ENCODE measurements at places on chromosomes 7 and 10.

DNA sequence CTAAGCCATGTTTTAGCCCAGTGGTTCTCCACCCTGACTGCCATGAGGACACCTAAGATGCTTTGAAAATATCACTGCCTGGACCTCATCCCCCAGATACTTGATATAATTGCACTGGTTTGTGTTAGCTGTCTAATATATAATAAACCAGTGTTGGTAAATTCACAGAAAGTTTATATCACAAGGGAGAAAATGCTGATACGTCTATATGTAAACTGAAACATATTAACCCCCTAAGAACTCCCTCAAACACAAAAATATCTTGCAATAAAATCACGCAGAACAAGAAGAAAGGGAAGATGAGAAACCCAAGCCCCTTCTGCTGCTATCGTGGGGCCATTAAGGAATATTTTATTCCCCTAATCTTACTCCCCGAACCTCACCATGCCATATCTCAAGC is 8.2 kb downstream of the IMMP2L start:
- DNase-seq: no peak

DNA sequence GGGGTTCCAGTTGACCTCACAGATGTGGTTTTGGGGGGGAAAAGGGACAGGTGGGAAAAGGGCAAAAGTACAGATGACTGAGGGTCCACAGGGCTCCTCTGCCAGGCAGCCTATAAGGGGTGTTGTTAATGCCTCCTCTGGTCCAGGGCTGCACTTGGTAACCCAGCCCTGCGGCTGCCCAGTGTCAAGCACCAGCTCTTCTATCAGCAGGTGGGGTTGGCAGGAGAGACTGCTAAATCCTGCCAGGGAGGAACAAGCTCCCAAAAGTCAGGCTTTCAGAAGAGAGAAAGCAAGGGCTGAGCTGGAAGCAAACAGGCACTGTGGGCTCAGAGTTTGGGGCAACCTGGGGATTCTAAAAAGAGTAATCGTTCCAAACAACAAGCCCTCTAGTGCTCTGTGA is 39.1 kb downstream of the LRRC20 start:
- DNase-seq: no peak

DNA sequence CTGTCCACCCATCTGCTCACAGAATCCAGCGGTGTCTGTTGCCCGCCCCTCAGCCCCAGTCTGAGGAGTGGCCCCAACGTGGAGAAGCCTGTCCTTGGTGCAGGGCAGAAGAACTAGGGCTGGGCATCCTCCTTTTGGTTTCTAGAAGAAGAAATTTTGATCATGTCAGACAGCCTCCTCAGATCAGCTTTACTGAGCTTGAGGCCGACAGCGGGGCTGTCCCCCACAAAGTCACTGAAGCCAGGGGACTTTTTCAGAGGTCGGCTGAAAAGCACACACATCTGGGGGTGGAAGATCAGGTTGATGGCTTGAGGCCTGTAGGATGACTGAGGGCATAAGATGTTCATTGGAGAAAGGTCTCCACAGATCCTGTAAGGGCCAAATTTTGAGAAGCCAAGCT is 767.9 kb downstream of the GRID1 start:
- no peak for DNase-seq

GRCh38 chr7:12747687-12748306 is 60.4 kb downstream of the ARL4A start:
- no peak for DNase-seq

DNA sequence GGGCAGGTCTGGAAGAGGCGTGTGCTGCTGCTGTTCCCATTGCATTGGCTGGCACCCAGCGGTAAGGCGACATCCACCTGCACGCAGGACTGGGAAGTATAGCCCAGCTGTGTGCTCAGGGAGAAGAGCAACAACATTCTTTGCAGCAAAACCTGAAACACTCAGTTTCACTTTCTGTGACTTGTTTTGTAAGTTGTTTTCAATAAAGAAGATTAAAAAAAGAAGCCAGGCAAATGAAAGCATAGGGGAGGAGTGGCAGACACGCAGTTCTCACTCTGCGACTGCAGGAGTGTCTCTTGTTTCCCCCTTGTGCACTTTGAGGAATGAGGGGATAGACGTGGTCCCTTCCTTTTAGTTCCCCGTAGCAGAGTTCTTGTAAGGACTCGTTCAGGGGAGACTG is 5.8 kb downstream of the FBH1 start:
- no peak for DNase-seq

GRCh38 chr10:110286841-110287240 is 17.9 kb downstream of the SMNDC1 start:
- no peak for DNase-seq

GRCh38 chr7:28472332-28472731 is 60.0 kb downstream of the CREB5 start:
- no peak for DNase-seq

DNA sequence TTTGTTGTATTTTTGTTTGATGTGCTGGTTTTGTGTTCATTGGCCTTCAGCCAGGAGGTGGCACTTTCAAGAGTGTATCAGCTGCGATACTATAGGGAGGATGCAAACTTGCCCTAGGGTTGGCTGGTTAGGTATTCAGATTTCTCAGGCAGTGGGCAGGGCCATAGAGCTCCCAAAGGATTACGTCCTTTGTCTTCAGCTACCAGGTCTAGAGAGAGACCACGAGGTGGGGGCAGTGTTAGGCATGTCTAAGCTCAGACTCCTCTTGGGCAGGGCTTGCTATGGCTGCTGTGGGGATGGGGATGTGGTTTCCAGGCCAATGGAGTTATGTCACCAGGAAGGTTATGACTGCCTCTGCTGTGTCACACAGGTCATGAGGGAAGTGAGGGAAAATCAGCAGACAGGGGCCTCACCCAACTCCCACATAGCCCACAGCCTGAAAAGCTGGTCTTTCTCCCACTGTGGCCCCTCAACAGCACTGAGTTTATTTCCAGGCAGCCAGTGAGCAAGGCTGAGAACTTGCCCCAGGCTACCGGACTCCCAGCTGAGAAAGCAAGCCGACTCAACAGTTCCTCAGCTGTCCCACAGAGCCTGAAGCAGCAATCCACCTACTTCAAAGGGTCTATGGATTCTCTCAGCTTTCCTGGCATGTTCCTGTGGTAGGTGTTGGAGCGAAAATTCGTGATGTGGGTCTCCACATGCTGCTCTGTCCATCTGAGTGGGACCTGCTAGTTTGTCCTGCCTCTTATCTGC is 227.4 kb upstream of the COBL start:
- DNase-seq: no peak

GRCh38 chr10:17200001-17200911 is 1.2 kb downstream of the TRDMT1 start:
- no peak for DNase-seq

GRCh38 chr10:24269476-24269875 is 60.5 kb downstream of the KIAA1217 start:
- DNase-seq: no peak

- no peak for DNase-seq
Measured at GRCh38 chr10:131792809-131793208, 108.0 kb upstream of the PPP2R2D start.

GRCh38 chr7:3649678-3650440 is 348.8 kb downstream of the SDK1 start:
- DNase-seq: no peak

GRCh38 chr10:55740110-55740509 is 620.9 kb downstream of the ZWINT start:
- no peak for DNase-seq

- no peak for DNase-seq
Measured at GRCh38 chr7:102967798-102968197, 55.0 kb downstream of the LRRC17 start.

- DNase-seq: no peak
Measured at GRCh38 chr10:117720931-117721835, 178.6 kb downstream of the EMX2 start.

DNA sequence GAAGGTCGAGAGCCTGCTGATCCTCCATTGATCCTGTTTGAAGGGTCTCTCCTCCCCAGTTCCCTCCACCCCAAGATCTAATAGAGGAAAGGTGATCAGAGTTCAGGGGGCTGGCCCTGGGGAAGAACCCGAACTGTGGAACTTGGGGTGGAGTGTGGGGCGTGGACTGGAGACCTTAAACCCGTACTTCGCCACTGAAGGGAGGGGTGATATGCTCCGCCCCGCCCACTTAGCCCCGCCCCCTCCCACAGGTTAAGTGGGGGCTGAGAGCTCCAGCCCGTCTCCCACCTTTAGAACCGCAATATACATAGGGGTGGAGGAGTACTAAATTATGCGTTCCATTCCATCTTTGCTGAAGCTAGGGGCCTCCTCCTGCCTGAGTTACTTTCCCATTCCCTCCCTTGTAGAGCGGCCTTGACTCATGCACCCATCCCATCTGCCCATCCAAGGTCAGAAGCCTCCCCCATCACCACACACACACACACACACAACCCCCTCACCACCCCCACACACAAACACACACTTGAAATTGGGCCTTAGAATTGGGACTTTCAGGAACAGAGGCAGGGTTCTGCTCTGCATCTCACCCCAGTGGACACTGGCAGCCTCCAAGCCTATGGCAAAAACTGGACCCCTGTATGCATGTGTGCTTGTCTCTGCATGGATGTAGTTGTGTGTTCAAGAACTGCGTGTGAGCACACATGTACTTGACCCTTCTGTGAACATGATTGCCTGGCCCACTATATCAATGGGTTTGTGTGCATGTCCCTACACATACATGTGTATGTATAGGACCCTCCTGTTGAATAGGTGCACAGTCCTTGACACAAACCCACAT is 991 bp downstream of the SEMA4G start:
- no peak for DNase-seq

GRCh38 chr10:13649844-13650520 is 63.2 kb downstream of the PRPF18 start:
- DNase-seq: no peak

- no peak for DNase-seq
Measured at GRCh38 chr7:87715545-87715944, 87.3 kb downstream of the RUNDC3B start.

GRCh38 chr10:132663666-132664365 is 122.1 kb downstream of the NKX6-2 start:
- DNase-seq: no peak

DNA sequence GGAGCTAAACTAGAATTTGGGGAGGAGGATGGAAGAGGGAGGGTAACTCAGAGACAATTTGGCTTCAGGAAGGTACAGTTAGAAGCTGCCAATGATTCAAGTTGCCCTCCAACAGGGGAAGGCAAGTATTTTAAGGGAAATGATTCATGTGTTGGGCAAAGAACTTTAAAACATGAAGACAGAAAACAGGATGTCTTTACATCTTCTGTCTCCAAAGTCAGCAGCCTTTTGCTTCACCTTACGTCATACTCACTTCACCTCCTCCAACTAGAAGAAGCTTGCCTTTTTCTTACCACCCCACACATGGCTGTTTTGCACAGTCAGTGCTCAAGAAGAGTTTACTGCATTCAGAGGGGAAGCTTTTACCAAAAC is 36.1 kb downstream of the PPP1R3C start:
- no peak for DNase-seq

DNA sequence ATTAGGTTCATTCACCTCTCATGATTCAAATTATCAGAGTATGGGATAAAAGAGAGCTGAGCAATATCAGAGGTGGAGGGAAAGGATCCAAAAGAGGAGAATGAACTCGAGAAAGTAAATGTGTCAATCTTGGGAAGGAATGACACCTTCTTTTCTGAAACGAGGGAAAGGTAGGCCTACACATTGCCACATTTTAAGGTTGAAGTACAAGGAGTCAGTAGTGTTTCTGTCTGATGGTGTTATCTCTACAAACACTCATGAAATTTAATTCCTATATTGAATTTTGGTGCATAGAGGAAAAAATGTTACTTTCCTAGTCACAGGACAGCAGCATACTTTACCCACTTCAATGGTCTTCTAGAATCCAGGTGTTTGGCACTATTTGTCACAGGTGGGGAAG is 90.2 kb downstream of the DNAJB9 start:
- no peak for DNase-seq

GRCh38 chr7:158603773-158604755 is 16.4 kb upstream of the PTPRN2 start:
- no peak for DNase-seq

- DNase-seq: no peak
Measured at GRCh38 chr7:152144557-152145245, 119.2 kb downstream of the GALNT11 start.

- DNase-seq: no peak
Measured at GRCh38 chr7:78176171-78176570, 377.6 kb downstream of the PHTF2 start.

- no peak for DNase-seq
Measured at GRCh38 chr7:104898434-104898833, 115.6 kb upstream of the KMT2E start.

- DNase-seq: no peak
Measured at GRCh38 chr10:23345861-23346260, 1.3 kb upstream of the C10orf67 start.

Measured in effector CD4-positive, alpha-beta T cell (primary cell).